ENCODE measurements at places on chromosomes 2 and 18.

GRCh38 chr2:9408641-9409151 is 14.6 kb downstream of the ITGB1BP1 start:
- DNase-seq = no peak

- DNase-seq = no peak
These were observed 206.6 kb downstream of the AGPS start for GRCh38 chr2:177599139-177599688.

DNA sequence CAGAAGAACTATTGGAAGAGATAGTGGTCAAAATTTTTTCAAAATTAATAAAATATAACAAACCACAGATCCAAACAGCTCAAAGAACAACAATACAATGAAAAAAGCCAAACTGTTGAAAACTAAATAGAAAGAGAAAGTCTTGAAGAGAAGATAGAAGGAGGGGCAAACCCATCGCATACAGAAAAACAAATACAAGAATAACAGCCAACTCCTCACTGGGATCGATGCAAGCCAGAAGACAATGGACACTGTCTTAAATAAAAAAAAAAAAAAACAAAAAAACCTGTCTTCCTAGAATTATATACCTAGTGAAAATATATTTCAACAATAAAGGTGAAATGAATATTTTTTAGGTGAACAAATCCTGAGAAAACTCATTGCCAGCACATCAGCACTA is 34.1 kb upstream of the ARHGAP25 start:
- DNase-seq = no peak

GRCh38 chr2:48600204-48600813 is 17.3 kb upstream of the GTF2A1L start:
- DNase-seq = peak; percentile 57

DNA sequence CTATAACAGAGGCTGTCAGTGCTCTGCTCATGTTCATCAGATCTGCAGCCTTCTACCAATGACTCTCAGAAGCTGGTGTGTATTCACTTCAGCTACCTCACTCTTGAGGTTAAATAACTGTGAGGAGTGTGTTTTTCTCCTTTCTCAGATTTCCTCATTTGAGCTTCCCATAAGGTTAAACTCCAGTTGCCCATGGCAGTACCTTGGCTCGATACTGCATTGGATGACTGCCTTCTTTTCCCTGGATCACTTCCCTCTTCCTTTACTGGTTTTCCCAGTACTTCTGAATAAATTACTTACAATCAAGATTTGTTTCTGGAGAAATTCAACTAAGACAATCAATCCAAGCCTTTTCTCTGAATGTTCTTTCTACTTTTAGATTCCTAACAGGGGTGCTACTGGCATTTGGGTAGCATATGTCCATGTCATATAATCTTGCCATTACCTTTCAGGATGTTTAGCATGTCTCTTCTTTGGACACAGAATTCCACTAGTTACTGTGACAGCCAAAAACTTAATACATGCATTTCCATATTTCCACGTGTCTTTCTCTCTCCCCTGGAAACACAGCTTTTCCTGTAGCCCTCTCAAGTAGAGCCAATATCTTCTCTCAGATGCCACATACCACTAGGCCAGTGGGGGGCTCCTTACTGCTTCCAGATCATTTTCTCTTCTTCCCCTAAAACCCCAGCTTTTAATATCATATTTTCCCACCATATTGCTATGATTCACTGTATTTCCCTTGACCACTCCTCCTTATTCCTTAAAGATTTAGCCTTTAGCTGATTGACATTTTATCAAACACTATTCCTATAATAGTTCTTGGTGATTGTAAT is 15.0 kb upstream of the SPOPL start:
- DNase-seq = peak; percentile 37

DNA sequence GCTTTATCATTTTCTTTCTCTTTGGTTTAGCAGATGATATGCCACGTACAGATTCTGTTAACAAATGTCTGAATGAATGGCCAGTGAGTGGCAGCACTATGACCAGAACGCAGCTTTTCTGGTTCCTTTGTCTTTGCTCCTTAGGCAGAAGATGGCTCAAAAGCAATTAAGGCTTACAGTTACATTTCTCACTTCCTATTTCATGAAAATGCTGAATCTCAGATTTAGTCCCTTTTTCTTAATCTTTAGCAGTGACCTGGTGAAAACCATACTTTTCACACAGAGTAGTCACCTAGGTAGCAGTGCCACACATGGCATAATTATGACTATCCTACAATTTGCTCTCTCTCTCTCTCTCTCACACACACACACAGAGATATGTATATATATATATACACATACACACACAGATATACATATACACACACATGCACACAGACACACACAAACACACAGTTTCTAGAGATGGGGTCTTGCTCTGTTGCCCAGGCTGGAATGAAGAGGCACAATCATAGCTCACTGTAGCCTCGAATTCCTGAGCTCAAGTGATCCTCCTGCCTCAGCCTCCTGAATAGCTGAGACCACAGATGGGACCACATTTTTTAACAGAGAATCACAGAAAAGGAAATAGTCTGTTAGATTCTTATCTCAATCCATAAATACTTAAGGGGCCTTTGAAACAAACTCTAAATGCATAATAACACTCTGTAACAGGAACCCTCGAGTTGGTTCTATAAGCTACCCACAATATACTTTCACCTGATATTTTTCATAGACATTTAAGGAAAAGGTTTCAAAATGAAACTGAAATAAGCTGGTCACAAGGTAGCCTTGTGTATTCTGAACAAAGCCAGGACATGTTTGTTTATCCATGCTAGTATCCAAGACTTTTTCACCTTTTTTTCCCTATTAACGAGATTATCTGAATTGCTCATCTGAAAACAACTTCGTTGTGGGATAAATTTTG is 11.6 kb downstream of the PDE6D start:
- DNase-seq = no peak

DNA sequence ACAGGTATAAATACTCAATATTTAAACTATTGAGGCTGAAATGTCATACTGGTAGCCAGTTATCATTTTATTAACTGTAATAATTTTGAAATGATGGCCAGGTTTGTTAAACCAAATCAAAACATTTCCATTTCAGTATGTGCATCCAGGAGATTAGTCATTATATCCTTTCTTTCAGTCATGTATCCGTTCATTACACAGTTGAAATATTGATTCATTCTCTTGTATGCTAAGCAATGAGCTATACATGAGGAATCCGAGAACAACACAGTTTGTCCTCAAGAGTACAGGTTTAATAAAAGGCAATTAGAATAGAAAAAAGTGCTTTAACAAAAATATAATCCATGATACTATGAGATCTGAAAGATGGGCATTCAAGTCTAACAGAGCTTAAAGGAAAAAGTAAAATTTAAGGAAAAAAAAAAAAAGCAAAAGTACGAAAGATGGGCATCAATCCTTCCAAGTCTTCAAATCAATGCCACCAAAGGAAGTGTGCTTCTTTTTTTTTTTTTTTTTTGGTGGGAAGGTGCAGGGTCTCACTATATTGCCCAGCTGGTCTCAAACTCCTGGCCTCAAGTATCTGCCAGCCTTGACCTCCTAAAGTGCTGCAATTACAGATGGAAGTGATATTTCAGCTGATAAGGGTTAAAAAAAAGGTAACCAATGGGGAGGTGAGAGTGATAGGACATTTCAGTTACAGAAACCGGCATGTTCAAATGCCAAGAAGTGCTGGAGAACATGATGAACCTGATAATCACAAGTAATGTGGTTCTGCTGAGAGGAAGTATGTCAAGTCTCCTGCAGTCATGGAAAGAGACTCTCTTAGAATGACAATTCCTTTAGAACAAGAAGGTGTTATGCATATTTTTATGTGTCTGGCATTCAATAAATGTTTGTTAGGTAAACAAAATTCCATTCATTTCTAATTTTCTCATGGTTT is 35.8 kb downstream of the PUM2 start:
- no peak for DNase-seq

DNA sequence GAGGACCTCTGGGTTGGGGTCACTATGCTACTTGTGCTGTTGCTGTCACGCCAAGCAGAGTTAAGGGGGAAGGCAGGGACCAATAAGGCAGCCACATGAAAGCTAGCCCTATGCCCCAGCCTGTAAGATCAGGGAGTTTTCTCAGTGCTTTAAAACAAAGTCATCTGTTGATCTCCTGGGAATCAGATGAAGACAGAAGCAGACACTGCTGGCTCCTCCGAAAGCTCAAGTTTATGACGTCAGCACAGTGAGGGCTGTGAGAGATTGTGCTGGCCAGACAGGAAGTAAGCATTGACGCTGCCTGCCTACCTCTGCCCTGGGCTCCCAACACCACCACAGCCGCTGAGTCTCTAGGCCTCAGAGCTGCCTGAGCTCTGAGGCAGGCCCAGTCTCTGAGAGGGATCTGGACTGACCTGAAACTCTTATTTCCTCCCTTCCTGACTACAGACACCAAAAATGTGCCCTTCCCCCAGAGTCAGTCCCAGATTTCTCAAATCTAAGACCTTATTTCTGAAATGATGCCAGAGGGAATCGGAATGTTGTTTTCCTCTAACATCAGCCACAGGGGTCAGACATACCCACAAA is 118.1 kb upstream of the EPAS1 start:
- peak; percentile 95 for DNase-seq

DNA sequence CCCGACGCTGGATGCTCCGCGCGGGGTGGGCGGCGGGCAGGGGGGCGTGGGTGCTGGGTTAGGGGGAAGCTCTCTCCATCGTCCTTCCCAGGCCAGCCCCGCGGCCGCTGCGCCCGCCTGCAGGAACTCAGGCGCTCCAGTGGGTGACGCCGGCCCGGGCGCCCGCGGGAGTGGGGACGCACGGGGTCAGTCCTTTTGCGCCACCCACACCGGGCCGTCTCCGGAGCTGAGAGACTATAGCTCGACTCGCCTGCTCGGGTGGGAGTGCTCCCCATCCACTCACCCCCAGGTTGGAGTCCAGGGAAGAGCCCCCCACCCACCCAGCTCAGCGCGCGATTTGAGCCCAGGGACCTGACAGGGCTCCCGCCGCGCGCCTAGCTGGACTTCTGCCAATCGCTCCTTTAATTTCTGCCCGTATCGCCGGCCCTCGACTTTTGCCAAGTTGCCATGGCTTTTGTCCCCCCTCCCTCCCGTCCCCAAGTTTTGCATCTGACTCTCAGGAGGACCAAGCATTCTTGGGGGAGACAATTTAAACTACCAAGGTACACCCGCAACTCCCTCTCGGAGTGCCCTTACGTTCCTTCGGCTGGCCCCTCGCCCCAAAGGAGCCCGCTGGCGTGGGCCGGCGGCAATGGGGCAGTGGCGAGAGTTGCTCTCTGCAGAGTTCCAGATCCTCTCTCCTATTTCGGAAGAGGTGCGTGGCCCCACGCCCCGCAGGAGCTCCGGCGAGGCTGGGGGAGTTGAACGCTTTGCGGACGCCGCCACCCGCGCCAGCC is 205.8 kb upstream of the SMAD2 start:
- no peak for DNase-seq

- no peak for DNase-seq
These were observed 3.3 kb downstream of the TNP1 start for GRCh38 chr2:216856406-216857065.

DNA sequence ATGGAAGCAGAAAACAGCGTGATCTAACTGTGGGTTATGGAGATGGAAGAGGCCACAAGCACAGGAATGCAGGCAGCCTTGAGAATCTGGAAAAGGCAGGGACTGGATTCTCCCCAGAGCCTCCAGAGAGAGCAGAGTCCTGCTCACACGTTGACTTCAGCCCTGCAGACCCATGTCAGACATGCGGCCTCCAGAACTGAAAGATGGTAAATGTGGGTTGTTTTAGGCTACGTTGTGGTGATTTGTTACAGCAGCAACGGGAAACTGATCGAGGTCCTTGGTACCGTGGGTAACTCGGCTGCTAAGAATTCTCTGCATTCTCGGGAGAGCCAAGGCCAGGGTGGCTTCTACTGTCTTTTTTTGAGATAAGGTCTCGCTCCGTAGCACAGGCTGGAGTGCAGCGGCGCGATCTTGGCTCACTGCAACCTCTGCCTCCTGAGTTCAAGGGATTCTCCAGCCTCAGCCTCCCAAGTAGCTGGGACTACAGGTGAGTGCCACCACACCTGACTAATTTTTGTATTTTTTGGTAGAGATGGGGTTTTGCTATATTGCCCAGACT is 97.1 kb downstream of the ACKR3 start:
- DNase-seq = no peak

DNA sequence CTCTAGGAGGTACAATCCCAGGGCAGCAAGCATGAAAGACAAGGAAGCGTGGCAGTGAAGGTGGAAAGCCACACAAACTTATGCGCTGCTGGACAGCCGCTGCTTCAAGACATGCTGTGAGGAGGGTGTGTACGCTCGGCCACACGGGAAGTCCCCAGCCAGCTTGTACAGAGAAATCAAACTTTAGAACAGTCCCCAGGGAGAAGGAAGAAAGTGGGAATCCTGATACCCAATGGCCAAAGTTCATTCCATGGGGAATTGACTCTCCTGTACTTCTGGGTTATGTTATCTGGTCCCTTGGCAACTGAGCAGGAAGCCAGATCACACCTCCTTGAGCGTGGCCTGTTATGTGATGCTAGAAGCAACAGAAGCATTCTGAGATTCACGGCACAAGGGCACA is 86.1 kb upstream of the BOD1L2 start:
- DNase-seq = no peak

DNA sequence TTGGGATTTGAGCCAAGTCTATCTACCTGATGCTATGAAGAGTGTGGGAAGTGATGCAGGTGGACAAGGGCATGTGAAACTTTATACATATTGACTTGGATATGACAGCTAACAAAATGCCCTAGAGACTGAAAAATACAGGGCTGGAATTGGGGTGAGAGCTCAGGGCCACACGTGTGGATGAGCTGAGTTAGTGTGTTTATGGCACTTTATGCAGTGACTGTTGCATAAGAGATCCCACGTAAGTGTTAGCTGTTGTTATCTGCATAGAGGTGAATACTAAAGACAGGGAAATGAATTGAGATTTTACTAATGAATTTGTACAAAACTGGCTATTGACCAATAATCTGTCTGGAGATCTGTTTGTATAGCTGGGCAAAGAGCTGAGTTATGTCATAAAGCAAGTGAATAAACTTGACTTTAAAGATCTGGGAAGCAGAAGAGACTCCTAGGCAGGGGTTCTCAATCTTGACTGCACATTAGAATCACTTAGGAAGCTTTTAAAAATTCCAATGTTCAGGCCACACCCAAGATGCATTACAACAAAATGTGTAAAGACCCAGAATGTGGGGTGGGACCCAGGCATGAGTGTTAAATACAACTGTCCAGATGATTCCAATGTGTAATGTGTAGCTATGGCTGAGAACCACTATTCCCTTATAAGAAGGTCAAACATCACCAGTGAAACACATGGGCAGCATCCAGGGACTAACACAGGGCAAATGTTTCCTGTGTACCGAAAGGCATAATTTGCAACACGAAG is 74.2 kb upstream of the STK17B start:
- peak; percentile 48 for DNase-seq

Measured in fibroblast of the aortic adventitia (primary cell).